ENCODE measurements at places on chromosomes 2 and 18.

DNA sequence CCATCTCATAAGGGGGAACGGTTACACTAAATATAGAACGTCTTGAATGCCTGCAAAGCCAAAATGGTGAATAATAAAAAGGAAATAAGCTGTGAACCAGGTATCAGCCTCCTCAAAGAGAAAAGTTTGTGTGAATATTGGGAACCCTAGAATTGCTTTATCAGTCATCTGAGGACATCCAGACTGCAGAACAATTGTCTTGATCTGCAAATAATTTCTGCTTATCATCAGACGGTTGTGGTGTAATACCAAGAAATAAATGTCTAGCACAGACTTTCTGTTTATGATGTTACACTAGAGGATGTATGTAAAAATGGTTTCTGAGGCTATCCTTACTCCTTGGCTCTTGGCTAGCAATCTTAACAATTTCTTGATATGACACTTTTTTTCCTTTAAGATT is 53.5 kb upstream of the SLC25A52 start:
- DNase-seq = no peak

GRCh38 chr2:113679457-113679856 is 52.4 kb downstream of the RABL2A start:
- DNase-seq = no peak

GRCh38 chr2:136206613-136207012 is 88.7 kb upstream of the CXCR4 start:
- DNase-seq = peak; percentile 40

DNA sequence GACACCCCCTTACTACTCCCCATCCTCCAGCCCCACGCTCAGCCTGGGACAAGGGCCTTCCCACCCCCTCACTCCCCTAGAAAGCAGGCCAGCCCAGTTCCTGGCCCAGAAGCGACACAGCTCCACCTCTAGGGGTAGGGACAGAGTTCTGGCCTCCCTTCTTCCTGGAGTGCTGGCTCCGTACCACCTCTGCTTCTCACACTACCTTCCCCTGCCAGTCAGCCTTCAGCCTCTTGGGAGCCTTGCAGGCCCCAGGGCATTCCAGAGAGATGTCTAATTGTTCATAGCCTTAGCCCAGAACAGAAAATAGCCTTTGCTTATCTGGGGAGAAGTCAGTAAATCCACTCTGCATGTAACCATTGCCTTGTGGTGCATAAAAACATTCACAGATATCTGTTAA is 13.1 kb upstream of the CATIP start:
- DNase-seq = no peak

DNA sequence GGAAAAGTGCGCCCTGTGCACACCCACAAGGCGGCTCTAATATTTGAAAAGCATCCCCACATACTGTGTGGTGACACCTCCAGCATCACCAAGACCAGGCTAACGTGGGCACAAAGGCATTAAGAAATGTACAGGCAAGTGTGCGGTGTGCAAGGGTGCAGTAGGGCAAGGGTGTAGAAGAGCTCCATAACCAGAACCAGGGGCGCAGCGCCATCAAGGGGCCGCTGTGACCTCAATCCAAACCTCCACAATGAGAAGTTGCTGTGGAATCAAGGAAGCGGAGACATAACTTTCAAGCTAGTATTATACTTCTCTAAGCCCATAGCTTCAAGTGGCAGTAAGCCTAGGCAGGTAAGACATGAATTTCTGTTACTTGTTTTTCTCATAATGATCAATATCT is 13.0 kb downstream of the L3MBTL4 start:
- DNase-seq = no peak

GRCh38 chr2:26605195-26605998 is 35.8 kb downstream of the CIB4 start:
- peak; percentile 60 for DNase-seq

GRCh38 chr2:150076281-150076680 is 411.2 kb downstream of the RND3 start:
- no peak for DNase-seq

DNA sequence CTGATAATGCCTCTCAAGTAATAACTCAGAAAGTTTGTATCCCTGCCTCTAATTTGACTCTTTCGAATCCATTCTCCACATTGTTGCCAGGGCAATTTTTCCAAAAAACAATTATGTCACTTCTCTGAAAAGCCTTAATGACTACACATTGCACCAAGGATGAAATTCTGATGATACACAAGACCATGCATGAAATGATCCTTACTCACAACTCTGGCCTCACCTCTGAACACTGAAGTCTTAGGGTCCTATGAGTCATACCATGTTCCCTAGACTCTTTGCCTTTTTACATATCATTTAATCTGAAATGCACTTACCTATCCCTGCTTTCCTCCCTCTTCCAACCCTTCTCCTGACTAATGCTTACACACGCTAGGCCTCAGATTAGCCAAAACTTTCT is 51.0 kb downstream of the WDPCP start:
- DNase-seq = no peak

DNA sequence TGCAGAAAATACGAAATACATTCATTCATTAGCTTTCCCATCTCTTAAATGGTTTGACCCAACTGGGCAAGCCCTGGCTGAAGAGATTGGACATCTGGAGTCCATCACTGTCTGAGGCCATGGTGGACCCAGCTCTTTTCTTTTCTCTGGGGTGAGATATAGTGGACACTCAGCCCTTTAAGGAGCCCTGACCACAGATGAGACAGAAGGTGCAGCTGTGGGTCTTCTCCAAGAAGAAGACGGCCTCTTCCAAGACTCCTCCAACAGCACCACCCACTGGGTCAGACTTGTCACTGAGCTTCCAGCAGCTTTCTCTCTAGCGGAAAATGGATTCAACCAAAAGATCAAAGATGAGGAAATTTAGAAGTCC is 27.2 kb downstream of the TWIST2 start:
- DNase-seq = no peak

GRCh38 chr2:225768741-225769140 is 369.2 kb downstream of the NYAP2 start:
- no peak for DNase-seq

GRCh38 chr18:63409301-63409700 is 13.0 kb downstream of the VPS4B start:
- no peak for DNase-seq

DNA sequence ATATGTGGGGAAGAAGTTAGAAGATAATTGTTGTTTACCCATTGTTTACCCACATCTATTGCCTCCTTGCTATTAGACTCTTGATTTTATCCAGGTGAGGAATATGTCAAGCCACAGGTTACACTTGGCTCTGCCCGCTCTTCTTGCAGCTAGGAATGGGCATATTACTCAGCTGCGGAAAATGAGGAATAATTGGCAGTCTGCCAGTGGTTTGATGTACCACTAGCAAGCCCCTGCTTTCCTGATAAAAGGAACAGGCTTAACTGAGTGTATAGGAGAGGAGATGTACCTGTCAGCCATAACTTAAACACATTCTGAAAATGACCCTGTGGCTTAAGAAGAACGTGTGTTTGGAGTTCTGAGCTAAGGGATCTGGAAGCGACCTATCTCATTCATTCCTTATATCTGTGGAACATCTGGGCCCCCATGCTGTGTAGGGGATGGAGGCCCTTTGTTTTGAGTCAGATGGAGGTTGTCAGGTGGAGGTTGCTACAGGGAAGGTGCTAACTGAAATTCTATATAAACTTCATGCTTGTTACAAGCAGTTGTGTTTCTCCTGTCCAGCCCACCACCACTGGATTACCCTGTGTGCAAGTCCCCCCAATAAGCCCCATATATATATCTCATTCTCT is 4.6 kb upstream of the FMNL2 start:
- no peak for DNase-seq

DNA sequence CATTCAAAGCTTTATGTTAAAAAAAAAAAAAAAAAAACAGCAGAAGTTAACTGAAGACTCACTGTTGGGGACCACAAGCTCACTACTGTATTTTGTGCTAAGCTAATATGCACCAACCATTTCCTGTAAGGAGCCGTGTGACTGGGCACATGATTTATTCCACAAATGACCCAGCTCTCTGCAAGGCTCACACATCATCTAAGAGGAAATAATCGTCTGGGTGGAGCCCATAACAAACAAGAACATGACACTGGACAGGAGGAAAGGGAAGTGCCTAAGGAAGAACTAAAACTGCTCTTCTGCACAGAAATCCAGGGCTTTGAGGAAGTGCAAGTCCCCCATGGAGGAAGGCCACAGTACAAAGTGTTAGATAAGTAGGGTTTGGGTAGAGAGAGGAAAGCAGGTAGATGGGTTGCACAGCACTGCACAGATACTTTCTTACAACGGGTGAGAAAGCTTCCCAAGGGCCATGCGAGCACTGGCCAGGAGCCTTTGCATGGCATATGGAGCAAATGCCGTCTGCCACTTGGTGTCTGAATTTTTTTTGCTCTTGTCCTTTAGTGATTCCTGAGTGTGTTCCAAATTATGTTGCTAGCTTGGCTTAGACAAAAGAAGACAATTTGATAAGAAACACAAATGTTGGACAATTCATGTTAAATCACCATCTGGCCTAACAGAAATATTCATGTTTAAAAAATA is 24.4 kb downstream of the NFE2L2 start:
- no peak for DNase-seq

DNA sequence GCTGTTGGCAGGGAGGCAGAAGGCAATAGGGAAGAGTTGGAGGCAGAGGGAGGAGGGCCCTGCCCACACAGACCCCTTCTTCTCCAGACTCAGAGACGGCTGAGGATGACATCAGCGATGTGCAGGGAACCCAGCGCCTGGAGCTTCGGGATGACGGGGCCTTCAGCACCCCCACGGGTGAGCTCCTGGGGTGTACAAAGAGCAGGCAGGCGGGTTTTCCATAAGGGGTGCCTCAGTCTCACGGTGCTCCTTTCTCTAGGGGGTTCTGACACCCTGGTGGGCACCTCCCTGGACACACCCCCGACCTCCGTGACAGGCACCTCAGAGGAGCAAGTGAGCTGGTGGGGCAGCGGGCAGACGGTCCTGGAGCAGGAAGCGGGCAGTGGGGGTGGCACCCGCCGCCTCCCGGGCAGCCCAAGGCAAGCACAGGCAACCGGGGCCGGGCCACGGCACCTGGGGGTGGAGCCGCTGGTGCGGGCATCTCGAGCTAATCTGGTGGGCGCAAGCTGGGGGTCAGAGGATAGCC is 10.0 kb downstream of the SPEG start:
- peak; percentile 37 for DNase-seq

- no peak for DNase-seq
These were observed 33.8 kb upstream of the CYP1B1 start for GRCh38 chr2:38109732-38110181.

GRCh38 chr18:192801-193200 is 34.4 kb downstream of the USP14 start:
- DNase-seq = no peak

DNA sequence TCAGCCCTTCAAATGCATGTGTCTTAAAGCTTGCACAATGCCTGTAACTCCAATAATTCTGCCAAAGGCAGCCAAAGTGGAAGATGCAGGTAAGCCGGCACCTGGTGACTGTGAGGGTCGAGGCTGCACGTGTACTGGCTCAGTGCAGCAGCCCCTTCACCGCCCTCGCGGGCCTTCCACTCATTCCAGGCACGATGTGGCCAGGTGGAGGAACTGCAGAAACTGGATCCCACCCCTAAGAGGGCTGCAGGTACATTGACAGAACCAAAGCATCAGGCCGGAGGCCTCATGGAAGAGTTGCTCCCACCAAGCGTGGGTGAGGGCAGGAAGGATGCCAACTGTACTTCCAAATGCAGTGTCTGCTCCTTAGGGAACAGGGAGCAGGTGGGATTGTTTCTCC is 253.4 kb downstream of the HDAC4 start:
- DNase-seq = no peak

DNA sequence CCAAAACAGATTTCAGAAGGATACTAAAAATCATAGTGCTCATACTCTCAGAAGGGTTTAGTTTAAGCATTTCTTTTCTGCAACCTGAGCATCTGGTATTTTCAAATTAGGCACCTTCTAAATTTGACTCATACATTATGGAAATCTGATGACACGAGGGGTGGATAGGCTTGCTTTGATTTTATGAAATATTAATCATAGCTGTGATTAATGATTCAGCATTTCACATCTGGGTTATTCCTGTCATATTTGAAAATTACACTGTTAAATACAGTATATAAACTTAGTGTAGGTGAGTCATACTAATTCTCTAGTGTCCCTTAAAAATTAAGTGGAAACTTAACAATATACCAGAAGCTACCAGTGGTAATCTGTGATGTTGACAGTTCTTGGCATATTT is 47.7 kb downstream of the MRPS9 start:
- DNase-seq = no peak

DNA sequence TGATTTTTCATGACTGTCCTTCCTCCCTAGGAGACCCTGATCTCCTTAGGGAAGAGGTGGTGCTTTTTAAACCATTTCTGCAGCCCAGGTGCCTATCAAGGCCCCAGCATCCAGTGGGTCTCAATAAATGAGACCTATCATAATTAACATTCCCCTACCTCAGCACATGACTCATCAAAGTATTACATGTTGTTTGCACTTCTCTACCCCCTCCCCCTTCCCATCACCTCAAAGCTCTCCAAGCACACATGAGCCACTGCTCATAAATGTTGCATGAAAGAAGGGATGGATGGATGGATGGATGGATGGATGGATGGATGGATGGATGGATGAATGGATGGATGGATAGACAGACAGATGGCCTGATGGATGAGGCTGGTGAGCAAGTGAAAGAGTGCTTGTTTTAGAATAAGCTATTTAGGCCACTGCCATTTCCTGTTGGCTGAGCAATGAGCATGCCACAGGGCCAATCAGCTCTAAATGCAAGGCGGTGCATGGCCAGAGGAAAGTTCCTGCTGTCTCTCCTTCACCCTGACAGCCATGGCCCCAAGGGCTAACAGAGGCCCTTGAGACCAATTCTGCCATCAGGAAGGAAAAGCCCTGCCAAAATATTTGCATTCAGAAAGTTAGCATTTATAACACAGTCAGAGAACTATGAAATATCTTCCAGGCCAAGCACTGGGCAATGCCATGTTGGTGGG is 20.9 kb upstream of the STEAP3 start:
- DNase-seq = no peak

- DNase-seq = no peak
These were observed 445 bp downstream of the MEX3C start for GRCh38 chr18:51196811-51197660.

- DNase-seq = no peak
These were observed 47.7 kb upstream of the SCG2 start for GRCh38 chr2:223649554-223650533.

GRCh38 chr2:128359841-128360240 is 41.2 kb upstream of the HS6ST1 start:
- DNase-seq = no peak

- no peak for DNase-seq
These were observed 122.8 kb upstream of the DOCK10 start for GRCh38 chr2:225165052-225165451.

DNA sequence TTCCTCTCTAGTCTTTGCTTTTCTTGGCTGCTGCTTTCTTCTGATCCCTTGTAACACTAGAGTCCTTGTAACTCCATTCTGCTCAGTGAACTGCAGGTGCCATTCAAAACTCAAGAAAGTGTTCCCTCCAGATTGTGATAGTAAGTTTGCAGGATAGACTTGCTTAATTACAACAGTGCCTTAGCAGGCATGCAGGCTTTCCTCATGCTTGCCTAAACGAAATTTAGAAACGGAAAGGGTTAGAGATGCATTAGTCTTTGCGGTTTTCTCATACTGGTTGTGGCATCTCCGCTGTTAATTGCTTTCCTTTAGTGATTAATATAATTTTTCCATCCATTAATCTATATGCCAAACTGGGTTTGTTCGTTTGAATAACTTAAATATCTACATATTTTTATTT is 82.9 kb downstream of the DOK6 start:
- DNase-seq = no peak

Measured in NCI-H1694 treated with DMSO at 0.1 percent for 48 hours (cell line).